ENCODE measurements at places on chromosomes 12 and 14.

GRCh38 chr12:4246116-4246515, 27.4 kb upstream of the CCND2 start:
- no peak for DNase-seq

DNA sequence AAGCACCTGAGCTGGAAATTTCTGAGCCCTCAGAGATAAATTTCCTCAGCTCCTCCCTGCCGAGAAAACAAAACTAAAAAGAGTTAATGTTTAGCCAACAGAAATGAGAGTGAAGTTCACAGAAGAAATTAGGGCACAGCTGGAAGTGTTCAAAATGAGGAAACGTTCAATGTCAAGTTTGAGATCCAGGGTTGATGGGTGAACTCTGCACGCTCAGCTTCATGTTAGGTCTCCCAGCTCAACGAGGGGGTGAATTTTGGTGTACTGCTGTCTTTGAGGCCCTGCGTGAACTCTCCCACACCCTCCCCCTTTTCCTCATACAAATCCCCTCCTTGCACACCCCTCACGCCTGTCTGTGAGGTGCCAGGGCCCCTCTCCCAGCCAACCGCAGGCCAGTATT, 13.3 kb upstream of the OAS3 start:
- DNase-seq = no peak

DNA sequence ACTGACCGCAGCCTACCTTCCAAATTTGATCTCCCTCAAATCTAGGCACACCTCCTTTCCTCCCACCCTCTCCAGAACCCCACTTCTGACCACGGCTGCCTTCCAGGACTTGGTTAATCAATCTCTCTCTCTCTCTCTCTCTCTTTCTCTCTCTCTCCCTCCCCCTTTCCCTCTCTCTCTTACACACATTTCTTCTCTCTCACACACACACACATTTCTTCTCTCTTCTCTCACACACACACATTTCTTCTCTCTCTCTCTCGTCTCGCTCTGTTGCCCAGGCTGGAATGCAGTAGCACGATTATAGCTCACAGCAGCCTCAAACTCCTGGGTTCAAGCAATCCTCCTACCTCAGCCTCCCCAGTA, 521 bp upstream of the GMFB start:
- no peak for DNase-seq

- DNase-seq = peak; percentile 57
Measured at GRCh38 chr14:57845802-57846531, 19.9 kb downstream of the SLC35F4 start.

GRCh38 chr14:30915596-30915995, 41.2 kb downstream of the COCH start:
- DNase-seq = no peak

GRCh38 chr14:43338713-43339112, 1168.4 kb downstream of the FSCB start:
- no peak for DNase-seq

DNA sequence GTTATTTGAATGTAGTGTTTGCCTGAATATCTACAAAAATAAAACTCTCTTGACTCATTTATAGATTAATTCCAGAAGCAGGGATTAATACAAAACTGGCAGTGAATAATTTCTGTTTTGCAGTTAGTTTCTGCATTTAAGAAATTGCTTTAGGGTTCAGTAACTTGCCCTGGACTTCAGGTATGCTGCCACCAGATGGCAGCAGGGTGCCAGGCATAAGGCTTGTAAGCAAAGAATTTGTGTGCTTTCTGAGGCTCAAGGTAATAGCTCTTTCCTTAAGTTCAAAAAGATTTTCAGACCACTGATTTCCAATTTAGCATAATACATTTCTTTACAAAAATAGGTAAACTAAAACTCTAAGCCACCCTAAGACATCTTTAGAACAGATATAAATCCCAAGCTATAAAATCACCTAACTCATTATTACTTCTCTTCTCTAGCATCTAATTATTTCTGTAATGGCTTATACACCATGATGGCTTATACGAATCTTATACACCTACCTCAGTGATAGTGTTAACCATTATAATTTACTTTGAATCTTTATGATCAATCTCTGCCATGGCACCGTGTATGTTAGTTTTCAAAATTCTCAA, 398.3 kb downstream of the APAF1 start:
- no peak for DNase-seq

DNA sequence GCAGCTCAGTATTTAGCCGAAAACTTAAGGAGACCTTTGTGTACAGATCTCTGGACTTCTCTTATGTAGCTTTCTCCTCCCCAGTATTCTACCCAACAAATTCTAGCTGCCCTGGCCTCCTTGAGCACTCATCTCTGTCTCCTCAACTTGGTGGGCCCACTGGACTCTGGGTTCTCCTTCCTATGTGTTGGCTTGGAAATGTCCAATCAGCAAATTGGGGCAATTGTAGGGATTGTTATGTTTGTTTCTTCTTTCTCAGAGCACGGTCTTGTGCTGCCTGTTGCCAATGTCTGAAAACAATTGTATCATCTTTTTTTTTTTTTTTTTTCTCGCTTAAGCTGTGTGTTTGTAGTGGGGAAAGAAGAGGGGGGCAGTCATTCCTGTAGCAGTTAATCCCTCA, 30.2 kb downstream of the NTN4 start:
- no peak for DNase-seq

- DNase-seq = no peak
Measured at GRCh38 chr12:21672146-21672545, 14.5 kb upstream of the LDHB start.

GRCh38 chr12:65168681-65169319, 583 bp upstream of the LEMD3 start:
- no peak for DNase-seq
